Esophagus squamous epithelium (tissue), 5 donors: ENCODE measurements at places on chromosomes 6 and 20. TPM values are rescaled to one million over a fixed set of nuclear protein-coding genes. Genes with fewer than 3 reads are reported as not detected.

Gene BNIP5
- total RNA-seq = not detected

Gene SF3B5
- total RNA-seq = 135 TPM

Gene BPIFA3
- total RNA-seq = not detected

Gene UNC93A
- 0.83 TPM for total RNA-seq

Gene BPIFB2
- 1.6 TPM for total RNA-seq

Gene CTNNBL1
- 25.2 TPM for total RNA-seq

Gene ADGB
- total RNA-seq = not detected

Gene MATN4
- 0.68 TPM for total RNA-seq

Gene ZNF831
- total RNA-seq = 1.7 TPM

Gene MEP1A
- total RNA-seq = not detected

Gene FHL5
- 15.2 TPM for total RNA-seq

DNA sequence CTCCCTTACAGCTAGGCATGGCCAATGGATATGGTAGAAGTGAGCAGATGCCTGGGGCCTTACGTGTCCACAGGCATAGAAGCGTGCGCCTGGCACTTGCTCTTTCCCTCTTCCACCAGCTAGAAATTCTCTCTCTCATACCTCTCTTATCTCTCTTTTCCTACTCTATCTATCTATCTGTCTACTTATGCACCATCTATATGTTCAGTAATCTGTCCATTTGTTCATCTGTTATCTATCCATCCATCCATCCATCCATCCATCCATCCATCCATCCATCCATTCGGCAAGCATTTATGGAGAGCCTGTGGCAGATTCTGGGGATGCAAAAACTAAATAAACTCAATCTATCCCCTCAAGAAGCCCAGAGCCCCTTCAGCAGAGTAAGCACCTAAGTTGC is 70.2 kb downstream of the KCNB1 start:
- H3K36me3 ChIP-seq = no peaks in the 10 kb centered on the region
- H3K4me3 ChIP-seq = no peak overlapping the region
- DNase-seq = no peak

- H3K27me3 ChIP-seq = no peaks in the 10 kb centered on the region
- H3K27ac ChIP-seq = no peak overlapping the region
- H3K4me1 ChIP-seq = peaks cover 19% of the 10 kb centered on the region
These were observed 4.4 kb downstream of the SULF2 start for GRCh38 chr20:47780720-47781389.

GRCh38 chr6:122202576-122203137 is 196.8 kb upstream of the HSF2 start:
- no peak overlapping the region for H3K4me3 ChIP-seq
- H3K36me3 ChIP-seq = no peaks in the 10 kb centered on the region
- H3K27ac ChIP-seq = no peak overlapping the region
- DNase-seq = no peak
- H3K4me1 ChIP-seq = no peaks in the 10 kb centered on the region

- H3K27ac ChIP-seq = no peak overlapping the region
- no peak overlapping the region for H3K4me3 ChIP-seq
- no peaks in the 10 kb centered on the region for H3K36me3 ChIP-seq
These were observed 95.0 kb downstream of the DLGAP4 start for GRCh38 chr20:36400909-36401735.

DNA sequence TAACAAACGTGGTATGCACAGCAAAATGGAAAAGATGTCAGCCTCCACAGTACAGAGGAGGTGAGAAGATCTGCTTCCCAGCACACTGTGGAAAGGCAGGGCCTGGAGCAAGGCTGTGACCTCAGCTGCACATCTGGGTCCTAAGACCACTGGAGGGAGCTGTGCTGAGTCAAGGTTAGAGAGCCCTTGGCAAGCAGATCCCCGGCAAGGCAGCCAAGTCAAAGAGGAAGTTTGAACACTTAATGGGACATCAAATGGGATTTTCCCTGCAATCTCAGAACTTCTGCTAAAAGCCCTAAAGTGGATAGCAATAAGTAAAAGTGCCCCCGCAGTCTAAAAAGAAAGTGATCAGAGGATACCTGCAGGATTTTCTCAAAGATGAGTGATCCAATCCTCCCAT is 39.5 kb downstream of the UNC5CL start:
- no peak overlapping the region for H3K27ac ChIP-seq
- no peaks in the 10 kb centered on the region for H3K27me3 ChIP-seq
- peaks cover 22% of the 10 kb centered on the region for H3K4me1 ChIP-seq
- no peak for DNase-seq
- no peak overlapping the region for H3K4me3 ChIP-seq
- no peaks in the 10 kb centered on the region for H3K36me3 ChIP-seq

- H3K27me3 ChIP-seq = no peaks in the 10 kb centered on the region
- no peak overlapping the region for H3K27ac ChIP-seq
- H3K4me3 ChIP-seq = no peak overlapping the region
- H3K4me1 ChIP-seq = no peaks in the 10 kb centered on the region
- DNase-seq = no peak
These were observed 123.1 kb downstream of the HIVEP2 start for GRCh38 chr6:142821860-142822259.

DNA sequence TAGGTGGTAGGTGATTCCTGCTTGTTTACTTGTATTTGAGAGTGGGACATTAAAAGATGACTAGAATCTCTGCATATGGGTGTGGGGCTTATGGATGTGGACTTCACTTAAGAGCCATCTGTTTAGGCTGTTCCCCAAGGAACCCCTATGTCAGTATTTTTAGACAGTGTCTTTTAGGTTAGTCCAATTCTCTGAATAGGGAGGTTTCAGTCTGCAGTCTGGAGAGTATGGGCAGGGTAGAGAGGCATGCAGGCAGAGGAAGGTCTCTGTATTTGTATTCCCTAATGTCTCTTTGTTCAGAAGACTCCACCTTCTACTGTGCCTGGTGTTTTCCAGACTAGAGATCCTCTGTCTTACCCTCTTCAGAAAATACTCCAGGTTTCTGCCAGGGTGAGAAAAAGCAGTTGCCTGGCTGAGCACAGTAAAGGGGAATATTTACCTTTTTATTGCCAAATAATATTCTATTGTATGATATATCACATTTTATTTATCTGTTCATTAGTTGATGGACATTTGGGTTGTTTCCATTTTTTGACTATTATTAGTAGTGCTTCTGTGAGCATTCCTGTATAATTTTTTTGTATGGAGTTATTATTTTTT is 19.1 kb downstream of the SLX4IP start:
- peaks cover 19% of the 10 kb centered on the region for H3K36me3 ChIP-seq
- no peaks in the 10 kb centered on the region for H3K27me3 ChIP-seq
- DNase-seq = no peak

DNA sequence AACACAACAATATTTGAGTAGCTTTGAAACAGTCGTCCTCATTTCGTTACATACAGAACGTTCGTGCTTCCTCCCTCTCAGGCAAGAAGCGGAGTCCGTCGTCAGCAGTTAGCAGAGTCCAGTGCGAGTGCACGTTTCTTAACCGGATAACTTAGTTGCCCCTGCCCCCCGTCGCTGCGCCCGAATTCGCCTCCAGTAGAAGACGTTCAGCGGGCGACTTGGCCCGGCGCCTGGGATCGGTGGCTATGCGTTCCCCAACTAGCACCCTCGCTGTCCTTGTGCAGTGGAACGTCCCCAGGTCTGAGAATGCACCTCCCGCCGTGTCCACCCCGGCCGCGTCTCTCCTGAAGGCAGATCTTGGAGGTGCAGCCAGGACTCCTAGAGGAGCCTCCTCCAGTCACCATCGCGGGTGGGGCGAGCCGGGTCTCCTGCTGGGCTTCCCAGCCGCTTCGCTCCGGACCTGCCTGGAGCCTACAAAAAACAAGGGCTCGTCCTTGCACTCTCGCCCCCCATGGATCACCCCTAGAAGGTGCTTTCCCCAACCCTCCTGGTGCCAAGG is 910 bp upstream of the PCSK2 start:
- H3K4me3 ChIP-seq = no peak overlapping the region
- H3K27ac ChIP-seq = no peak overlapping the region
- H3K27me3 ChIP-seq = peaks cover 8% of the 10 kb centered on the region
- DNase-seq = no peak
- peaks cover 33% of the 10 kb centered on the region for H3K4me1 ChIP-seq

DNA sequence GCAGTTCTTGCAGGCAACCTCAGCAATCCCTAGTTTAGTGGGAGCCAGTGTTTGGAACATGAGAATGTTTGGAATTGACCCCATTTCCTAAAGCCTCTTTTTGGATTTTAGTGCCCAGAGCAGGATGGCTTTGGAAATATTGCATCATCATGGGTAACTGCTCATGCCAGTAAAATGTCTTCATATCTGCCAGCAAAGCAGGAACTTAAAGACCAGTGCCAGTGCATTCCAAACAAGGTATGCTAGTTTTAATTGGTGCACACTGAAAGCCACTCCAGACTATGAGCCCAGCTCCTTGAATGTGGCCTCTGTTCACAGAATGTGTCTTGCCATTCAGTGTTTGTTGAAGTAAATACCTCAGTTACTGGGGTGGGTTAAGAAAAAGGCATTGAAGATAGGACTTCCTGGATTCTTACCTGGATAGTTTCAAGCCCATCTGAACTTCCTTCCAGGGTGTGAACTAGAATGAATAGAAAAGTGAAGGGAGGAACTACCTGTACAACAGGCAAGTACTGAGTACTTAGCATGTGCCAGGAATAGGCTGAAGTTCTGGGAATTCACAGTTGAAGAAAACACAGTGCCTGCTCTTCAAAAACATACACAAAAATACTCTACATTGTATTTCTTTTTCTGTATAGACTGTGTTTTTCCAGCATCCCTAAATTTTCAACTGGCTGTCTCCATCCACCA is 70.5 kb downstream of the COL19A1 start:
- H3K27ac ChIP-seq = no peak overlapping the region
- H3K4me3 ChIP-seq = no peak overlapping the region
- no peaks in the 10 kb centered on the region for H3K36me3 ChIP-seq
- DNase-seq = no peak

- peaks cover 5% of the 10 kb centered on the region for H3K4me1 ChIP-seq
- H3K27me3 ChIP-seq = no peaks in the 10 kb centered on the region
- H3K4me3 ChIP-seq = no peak overlapping the region
- H3K27ac ChIP-seq = no peak overlapping the region
These were observed 1.2 kb downstream of the MYH7B start for GRCh38 chr20:34956751-34957472.

GRCh38 chr6:111715321-111715720 is 109.6 kb upstream of the TRAF3IP2 start:
- H3K4me1 ChIP-seq = peaks cover 32% of the 10 kb centered on the region
- no peak for DNase-seq
- H3K27me3 ChIP-seq = no peaks in the 10 kb centered on the region
- H3K27ac ChIP-seq = no peak overlapping the region
- H3K4me3 ChIP-seq = no peak overlapping the region

- no peak for DNase-seq
- no peaks in the 10 kb centered on the region for H3K27me3 ChIP-seq
- no peak overlapping the region for H3K4me3 ChIP-seq
- peaks cover 15% of the 10 kb centered on the region for H3K4me1 ChIP-seq
These were observed 122.3 kb downstream of the CEBPB start for GRCh38 chr20:50312682-50313521.

- H3K36me3 ChIP-seq = no peaks in the 10 kb centered on the region
- H3K27me3 ChIP-seq = no peaks in the 10 kb centered on the region
- H3K4me3 ChIP-seq = no peak overlapping the region
- no peak for DNase-seq
These were observed 11.5 kb upstream of the POPDC3 start for GRCh38 chr6:105191351-105191750.

DNA sequence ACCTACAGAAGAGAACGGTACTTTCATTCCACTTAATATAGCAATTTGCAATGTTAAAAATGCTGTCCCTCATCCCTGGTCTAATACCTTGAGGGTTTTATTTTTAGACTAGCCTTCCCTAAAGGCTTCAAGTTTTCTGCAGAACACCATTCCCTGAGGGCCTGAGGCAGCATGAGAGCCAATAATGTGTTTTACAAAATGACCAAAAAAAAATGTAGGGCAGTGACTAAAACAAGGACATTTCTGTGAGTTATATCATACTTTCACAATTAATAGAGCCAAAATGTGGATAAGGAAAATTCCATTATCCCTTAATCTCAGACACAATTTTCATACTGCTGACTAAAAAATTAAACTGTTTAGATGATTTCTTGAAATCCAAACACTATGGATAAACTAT is 22.7 kb downstream of the GPR63 start:
- no peak overlapping the region for H3K27ac ChIP-seq
- no peak for DNase-seq
- H3K4me1 ChIP-seq = no peaks in the 10 kb centered on the region
- no peak overlapping the region for H3K4me3 ChIP-seq
- no peaks in the 10 kb centered on the region for H3K27me3 ChIP-seq
- no peaks in the 10 kb centered on the region for H3K36me3 ChIP-seq
